Renal pelvis (tissue), 12 donors: ENCODE measurements at places on chromosomes 11 and 22. TPM values are rescaled to one million over a fixed set of nuclear protein-coding genes. Genes with fewer than 3 reads are reported as not detected.
A peak's percentile ranks its signal among the peaks of the same experiment; 100 is the strongest.

DNA sequence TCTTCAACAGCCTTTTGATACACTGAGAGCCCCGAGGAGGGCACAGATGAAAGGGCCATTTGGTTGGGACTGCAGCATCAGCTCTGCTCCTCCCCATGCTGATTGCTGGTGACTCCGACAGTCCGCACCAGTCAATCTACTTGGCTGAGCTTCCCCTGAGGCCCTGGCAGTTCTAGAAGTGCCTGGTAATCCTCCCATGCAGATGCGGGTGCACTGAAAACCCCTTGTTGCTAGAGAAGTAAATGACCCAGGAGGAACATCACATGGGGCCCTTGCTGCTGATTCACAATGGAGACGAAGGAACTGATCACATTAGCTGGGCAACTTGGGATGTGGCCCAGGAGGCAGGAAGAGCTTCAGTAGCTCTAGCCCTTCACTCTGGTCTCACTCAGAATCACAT, 35.2 kb upstream of the RIC3 start:
- DNase-seq, result no peak

DNA sequence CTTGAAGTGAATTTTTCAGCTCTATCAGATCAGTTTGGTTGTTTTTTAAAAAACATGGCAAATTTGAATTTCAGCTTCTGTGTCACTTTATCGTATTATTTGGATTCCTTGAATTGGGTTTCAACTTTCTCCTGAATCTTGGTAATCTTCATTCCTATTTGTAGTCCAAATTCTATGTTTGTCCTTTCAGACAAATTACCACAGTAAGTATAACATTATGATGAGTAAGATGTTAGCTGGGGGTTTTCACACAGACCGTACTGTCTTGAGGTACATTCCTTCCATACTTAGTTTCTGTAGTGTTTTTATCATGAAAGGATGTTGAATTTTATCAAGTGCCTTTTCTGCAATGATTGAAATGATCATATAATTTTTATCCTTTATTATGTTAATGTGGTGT, 28.0 kb downstream of the OR5B17 start:
- no peak for DNase-seq

DNA sequence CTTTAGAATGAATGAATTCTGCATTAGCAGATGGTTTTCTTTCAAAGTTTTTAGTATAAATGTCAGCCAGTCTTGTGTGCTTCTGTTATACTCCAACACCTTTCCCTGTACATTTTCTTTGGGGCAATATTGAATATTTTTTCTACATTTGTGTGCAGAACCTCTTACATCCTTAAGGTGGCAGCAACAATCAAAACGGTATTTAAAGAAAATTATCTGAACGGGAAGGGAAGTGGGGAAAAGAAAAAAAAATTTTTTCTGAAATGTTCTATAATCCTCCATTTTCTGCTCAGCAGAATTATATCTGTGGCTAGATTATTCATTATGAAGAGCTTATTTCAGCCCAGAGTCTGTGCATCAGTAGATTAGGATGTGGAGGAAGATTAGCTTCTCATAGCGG, 347.3 kb upstream of the RAG2 start:
- DNase-seq, result no peak

GRCh38 chr11:126165311-126165720, 46.1 kb downstream of the RPUSD4 start:
- DNase-seq, result no peak

- peak; percentile 66 for DNase-seq
Measured at GRCh38 chr11:59551659-59552521, 40.6 kb downstream of the OR4D9 start.

DNA sequence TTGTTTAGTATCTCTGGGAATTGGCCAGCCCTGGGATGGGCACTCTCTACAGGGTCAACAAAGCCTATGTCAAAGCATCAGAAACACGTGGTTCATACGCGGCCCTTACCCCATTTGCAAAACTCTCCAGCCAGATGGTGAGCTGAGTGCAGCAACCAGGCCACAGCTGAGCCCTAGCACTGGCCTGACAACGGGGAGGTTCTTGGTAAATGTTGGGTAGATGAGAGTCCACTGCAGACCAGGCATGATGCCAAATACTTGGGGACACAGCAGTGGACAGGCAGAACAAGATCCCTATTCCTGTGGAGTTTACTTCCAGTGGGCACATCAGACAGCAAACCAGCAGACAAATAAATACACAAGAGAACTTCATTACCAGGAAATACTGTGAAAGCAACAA, 172.1 kb upstream of the SYT13 start:
- DNase-seq, result no peak

DNA sequence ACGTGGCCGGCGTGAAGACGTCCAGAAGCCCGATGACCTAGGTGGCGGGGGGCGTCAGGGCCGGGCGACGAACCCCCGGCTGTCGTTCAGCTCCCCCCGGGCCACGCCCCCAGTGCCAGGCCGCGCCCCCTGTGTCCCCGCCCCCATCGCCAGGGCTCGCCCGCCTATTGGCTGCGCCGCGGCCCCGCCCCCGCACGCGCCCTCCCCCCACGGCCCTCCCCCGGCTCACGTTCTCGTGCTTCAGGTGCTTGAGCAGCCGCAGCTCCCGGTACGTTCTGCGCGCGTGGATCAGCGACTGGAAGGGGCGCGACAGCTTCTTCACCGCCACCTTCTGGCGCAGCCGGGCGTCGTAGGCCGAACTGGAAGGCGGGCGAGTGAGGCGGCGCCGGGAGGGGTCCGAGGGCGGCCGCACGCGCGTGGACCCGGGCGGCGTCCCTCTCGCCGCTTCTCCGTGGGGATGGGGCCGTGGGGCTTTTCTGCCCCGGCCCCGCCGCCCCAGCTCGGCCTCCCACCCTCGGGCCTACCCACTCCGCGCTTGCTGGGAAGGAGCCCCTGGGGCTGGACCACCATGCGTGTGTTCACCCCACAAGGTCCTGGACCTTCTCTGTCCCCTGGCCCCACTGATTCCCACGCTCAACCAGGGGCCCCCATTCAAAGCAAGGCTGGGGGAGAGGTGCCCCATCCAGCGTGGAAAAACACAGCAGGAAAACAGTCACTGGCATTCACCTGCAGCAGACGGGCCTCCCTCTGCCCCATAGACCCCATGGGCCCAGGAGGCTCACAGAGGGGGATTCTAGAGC, 2.4 kb downstream of the MAPK11 start:
- DNase-seq, result no peak

The MUC5AC gene
- 0.01 TPM for polyA plus RNA-seq

The APLNR gene
- polyA plus RNA-seq, result 111 TPM

The OR52A5 gene
- not detected for polyA plus RNA-seq

The MMP13 gene
- polyA plus RNA-seq, result not detected
